ENCODE measurements at places on chromosomes 1 and 21.

DNA sequence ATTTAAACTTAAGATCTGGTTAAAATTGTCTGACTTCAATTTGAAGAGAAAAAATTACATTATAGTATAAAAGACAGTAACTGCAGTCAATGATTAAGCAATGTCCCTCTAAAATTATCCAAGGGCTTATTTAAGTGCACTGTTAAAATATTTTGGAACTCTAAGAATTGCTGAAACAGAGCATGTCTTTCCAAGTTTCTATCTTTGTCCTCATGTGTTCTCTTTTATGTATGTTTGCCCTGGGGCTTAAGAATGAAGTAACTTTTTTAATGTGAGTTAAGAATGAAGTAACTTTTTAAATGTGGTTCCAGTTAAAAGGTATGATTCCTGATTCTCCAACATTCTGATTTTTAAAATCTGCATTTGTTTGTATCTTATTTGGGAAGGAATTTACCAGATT is 69.0 kb upstream of the MARK1 start:
- DNase-seq = no peak

DNA sequence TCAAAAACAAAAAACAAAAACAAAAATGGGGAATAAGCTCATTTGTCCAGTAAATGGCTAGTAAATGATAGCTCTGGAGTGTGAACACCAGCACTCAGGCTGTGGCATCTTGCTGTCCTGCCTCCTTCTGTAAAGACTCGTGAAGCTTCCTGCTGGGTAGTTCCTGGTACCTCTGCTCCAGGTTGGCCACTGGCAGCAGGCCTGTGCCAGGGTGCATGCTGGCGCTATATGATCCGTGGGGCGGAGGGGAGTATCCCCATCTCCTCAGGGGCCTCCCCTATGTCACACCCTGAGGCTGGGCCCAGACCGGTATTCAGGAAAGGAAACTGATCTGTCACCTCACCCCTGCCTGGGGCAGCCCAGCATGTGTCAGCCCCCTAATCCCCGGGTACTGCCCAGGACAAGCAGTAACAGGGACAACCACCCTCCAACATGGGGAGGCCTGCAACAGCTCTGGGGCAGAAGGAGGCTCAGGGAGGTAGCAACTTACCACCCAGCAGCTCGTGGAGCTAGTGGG is 14.1 kb downstream of the ALPL start:
- DNase-seq = no peak

GRCh38 chr1:67677930-67678329 is 7.1 kb upstream of the GADD45A start:
- DNase-seq = no peak

DNA sequence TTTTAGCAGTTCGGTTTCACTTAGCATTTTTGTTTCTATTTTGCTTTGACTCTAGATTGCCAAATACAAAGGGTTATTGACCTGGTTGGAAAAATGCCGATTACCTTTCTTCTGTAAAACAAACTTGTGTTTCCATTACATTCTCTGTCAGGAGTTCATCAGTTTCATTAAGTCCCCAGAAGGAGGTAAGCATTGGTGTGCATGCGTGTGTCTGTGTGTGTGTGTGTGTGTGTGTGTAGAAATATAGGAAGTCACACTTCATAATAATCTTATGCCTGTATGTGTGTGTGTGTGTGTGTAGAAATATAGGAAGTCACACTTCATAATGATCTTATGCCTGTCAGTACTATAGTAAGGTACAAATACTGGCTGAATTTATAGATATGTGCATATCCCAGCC is 10.0 kb downstream of the RGSL1 start:
- DNase-seq = peak; percentile 69

GRCh38 chr1:148161053-148161901 is 9.2 kb upstream of the NBPF11 start:
- DNase-seq = no peak
